ENCODE measurements at places on chromosomes 5 and 9.

DNA sequence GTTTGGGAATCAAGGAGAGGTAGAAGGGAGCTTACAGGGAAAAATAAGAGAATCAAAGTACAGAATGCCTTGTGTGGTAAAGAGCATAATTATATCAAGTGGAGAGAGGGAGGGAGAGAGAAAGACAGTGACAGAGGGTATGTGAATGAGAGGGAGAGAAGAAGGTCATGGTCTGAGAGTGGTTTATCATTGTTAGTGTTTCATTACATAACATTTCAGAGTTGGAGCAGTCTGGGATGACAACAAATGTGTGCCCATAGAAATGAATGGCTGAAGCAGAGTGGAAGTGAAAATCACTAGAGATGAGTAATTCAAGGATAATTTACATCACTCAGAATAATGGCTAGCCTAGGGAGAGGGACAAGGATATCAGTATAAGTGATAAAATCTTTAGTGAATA is 799.2 kb downstream of the TLE1 start:
- DNase-seq = no peak

DNA sequence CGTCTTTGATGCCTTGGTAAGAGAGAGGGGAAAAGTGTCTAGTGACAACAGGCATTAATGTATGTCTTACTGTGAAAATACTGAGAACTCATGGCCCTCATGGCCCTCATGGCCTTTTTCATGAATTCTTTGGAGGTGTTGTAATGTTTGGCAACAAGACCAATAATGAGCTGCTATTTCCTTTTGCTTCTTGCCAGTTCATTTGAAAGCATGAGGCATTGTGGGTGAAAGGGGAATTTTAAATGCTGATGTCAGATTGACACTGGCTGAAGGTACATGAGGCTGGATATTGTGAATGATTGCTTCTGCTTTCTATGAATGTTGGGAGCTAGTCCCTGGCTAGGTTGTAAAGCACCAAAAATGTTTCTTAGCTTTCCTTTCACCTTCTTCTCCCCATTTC is 79.2 kb downstream of the DOCK2 start:
- DNase-seq = peak; percentile 60

DNA sequence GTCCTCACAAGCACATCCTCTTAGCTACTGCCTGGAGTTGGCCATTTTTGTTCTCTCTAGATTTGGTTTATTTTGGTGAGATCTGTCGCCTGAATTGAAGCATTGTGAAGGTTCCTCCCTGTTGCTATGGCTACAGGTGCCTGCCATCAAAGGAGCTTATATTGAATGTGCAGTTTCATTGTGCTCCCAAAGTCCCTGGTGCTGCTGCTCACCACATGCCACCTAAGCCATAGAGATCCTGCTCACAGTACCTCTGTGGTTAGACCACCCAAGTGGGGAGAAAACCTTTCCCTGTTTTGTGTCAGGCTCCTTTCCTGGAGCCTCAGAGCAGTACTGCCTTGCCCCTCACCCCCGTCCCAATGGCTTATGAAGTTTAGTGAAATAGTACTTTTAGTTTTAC is 383.4 kb downstream of the TMEM38B start:
- no peak for DNase-seq

GRCh38 chr5:25435882-25436281 is 791.1 kb upstream of the CDH10 start:
- DNase-seq = no peak

GRCh38 chr5:56369361-56369811 is 136.3 kb upstream of the ANKRD55 start:
- DNase-seq = peak; percentile 48

DNA sequence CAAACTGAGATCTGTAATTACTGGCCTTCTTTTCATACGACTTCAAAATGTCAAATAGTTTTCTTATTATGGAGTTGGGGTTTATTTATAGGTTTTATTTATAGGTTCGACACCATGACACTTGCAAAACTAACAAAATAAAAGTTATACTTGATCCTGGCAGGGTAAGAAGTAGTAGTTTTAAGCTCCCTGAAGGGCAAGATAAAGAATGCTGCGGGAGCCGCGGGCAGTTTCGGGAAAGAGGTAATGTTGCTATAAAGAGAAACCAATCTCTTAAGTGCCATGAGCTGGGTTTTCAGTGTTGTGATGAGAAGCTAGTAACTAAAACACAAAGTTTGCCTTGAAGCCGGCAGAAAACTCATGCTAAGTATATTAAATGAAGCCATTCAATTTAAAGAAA is 24.8 kb downstream of the PTPN3 start:
- no peak for DNase-seq

DNA sequence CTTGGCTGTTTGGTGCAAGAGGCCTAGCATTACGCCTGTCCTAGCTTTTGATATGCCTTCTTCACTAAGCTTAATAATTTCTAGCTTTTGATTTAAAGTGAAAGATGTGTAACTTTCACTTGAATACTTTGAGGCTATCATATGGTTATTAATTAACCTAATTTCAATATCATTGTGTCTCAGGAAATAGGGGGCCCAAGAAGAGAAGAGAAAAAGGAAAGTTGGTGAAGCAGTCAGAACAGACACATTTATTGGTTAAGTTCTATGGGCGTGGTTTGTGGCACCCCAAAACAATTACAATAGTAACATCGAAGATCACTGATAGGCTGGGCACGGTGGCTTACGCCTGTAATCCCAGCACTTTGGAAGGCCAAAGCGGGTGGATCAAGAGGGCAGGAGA is 40.9 kb upstream of the F2RL2 start:
- no peak for DNase-seq

GRCh38 chr5:61286446-61287132 is 45.5 kb upstream of the ZSWIM6 start:
- DNase-seq = peak; percentile 58

DNA sequence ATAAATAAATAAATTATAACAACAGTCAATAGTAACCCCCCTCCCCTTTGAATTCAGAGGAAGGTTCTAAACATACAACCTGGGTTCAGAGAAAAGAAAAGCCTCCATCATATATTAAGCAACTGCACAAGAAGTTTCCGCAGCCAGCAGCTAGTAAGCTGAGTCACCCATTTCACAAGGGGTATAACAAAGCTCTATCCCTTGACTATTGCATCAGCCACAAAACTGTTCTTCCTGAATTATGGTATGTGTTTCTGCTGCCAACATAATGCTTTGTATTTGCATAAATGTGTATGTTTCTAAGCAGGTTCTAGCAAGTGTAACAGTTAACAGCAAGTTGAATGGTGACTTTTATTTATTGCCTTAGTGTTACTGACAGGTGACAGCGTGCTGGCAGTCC is 6.8 kb upstream of the CEP120 start:
- peak; percentile 95 for DNase-seq

GRCh38 chr5:68378204-68378820 is 162.8 kb downstream of the PIK3R1 start:
- DNase-seq = no peak

DNA sequence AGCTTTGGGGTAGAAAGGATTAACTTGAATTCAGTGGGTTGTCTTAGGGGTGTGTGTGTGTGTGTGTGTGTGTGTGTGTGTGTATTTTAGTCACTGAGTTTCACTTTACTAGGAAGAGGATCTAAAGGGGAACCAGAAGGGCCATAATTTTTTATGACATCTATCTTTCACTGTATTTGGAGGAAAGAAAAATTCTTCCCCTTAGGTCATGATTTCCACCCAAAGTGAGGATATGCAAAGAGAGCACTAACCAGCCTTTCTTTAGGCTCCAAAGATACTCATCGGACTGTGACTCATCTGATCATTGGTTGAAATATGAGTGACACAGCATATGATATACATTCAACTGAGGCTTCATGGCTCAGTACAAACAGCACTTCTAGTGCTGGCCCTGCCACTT is 75.2 kb upstream of the RASGRF2 start:
- peak; percentile 8 for DNase-seq

DNA sequence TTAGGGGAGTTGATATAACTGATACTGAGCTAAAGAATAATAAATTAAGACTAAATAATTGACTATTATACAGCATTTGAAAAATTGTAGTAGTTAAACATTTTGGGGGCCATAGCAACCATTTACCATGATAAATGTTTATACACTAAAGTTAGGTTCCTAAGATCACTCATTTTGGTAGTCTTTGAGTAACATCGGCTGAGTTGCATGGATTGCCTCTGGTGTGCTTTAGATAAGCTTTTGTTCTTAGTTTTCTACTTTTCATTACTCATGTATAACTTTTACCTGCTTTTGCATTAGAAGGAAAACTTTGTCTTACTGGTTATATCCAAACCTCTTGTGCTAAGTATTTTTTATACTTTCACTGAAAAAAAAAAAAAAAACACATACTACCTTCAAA is 101.2 kb downstream of the SLC44A1 start:
- DNase-seq = no peak

DNA sequence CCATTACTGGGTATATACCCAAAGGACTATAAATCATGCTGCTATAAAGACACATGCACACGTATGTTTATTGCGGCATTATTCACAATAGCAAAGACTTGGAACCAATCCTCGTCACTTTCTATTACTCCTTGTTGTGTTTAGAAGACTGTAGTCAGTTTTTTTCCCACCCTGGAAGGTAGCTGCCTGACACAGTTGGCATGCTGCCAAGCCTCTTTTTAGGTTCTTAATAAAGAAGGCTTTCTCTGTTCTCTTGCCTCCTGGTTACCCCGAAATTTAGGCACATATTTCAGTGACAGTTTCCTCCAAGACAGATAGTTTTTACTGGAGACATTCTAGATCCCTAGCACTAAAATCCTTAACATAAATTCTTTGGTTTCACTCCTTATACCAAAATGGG is 205.4 kb upstream of the PCSK5 start:
- no peak for DNase-seq

DNA sequence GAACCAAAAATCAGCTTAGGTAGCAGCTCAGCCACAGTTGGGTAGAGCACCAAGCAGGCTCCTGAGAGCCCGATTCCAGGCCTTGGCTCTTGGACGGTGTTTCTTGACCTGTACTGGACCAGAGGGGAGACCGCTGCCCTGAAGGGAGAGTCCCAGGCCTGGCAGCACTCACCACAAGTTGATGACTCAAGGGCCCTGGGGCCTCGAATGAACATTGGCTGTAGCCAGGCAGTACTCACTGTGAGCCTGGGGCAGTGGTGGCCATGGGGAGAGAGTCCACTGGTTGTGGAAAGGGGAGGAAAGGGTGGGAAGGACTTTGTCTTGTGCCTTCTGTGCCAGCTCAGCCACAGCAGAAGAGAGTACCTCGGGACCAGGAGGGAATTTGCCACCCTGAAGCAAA is 166.1 kb downstream of the EDIL3 start:
- DNase-seq = no peak

- DNase-seq = peak; percentile 42
Measured at GRCh38 chr9:115207003-115207836, 89.3 kb upstream of the TNC start.

GRCh38 chr5:146732962-146733361 is 145.6 kb downstream of the PPP2R2B start:
- no peak for DNase-seq

- no peak for DNase-seq
Measured at GRCh38 chr9:91315191-91315590, 46.5 kb downstream of the AUH start.

DNA sequence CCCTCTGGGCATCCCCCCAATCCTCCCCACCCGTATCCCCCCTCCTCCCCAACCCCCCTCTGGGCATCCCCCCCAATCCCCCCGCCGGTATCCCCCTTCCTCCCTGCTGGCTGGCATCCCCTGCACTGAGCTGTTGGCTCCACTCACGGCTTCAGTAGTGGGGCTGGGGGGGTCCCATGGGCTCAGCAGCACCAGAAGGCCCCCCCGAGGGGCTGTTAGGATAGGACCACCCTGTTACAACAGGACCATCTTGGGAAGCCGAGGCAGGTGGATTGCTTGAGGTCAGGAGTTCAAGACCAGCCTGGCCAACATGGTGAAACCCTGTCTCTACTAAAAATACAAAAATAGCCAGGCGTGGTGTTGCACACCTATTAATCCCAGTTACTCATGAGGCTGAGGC is 42.4 kb downstream of the EXD3 start:
- no peak for DNase-seq

Measured in adipocyte (in vitro differentiated cells).